T-helper 2 cell (primary cell): ENCODE measurements at places on chromosomes 1 and 21.

- no peak for DNase-seq
Observed at GRCh38 chr1:209797978-209798639, 7.8 kb downstream of the IRF6 start.

GRCh38 chr1:27727126-27727525, 1.4 kb downstream of the FAM76A start:
- DNase-seq: no peak

GRCh38 chr1:115237023-115237422, 101.0 kb downstream of the NGF start:
- DNase-seq: no peak

DNA sequence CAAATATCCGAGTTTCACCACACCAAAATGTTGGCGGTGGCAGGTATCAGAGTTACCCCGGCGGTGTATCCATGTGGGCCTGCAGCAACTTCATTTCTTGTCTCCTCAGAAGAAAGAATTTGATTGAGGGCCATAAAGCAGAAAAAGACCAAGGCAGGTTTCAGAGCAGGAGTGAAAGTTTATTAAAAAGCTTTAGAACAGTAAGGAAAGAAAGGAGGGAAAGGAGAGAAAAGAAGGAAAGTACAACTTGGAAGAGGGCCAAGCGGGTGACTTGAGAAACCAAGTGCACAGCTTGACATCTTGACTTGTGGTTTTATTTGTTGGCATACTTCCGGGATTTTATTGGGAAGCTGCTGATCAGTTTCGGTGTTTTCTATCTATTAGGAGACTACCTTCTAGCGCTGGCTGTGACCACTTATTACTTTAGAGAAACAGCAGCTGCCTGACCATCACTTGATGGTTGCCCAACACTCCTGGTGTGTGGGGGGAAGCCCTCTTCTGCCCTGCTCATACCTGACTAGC, 75.5 kb upstream of the RAB3GAP2 start:
- DNase-seq: no peak

- DNase-seq: peak; percentile 15
Observed at GRCh38 chr1:6785728-6786505, 663 bp downstream of the CAMTA1 start.

DNA sequence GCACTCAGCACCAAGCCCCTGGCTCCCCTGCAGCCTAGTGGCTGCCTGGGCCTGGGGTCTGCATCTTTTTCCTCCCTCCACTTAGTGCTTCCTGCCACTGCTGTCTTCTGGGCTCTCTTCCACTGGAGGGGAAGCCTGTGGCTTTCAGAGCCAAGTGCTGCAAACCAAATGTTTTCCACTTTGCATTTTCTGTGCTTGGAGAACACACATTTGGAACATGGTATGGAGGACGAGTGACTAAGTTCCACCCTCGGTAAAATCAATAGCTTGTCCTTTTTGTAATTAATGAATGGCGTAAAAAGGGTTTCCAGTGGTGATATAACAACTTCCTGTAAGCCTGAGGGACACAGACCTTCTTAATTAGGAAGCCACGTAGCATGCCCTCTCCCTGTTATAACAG, 10.1 kb upstream of the GPR153 start:
- no peak for DNase-seq

DNA sequence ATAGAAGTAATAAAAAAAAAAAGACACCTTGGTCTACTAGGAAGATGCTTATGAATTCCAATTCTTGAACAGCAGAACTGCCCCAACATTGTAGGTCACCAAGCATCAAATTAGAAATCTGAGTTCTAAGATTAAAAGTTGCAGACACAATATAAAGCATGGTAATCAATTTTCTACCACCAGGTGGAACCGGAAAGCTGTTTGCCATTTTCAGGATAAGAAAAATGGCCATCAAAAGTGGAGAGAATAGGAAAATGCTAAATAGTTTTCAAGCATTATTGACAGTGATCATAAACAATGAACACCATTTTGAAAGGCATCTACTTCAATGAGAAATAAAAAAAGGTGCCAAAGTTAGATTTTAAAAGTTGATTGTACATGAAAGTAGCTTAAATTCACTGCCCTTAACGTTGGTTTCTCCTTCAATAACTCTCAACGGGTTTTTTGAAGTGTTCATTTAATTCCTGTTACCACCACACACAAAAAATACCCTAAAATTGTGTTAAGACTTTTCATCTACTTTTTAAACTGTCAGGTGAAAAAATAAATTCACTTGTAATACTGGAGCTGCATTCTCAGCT, 252.9 kb downstream of the KCNT2 start:
- no peak for DNase-seq

- peak; percentile 63 for DNase-seq
Observed at GRCh38 chr21:34603002-34603709, 11.8 kb downstream of the RCAN1 start.

GRCh38 chr1:36471830-36472641, 7.9 kb upstream of the MRPS15 start:
- no peak for DNase-seq

DNA sequence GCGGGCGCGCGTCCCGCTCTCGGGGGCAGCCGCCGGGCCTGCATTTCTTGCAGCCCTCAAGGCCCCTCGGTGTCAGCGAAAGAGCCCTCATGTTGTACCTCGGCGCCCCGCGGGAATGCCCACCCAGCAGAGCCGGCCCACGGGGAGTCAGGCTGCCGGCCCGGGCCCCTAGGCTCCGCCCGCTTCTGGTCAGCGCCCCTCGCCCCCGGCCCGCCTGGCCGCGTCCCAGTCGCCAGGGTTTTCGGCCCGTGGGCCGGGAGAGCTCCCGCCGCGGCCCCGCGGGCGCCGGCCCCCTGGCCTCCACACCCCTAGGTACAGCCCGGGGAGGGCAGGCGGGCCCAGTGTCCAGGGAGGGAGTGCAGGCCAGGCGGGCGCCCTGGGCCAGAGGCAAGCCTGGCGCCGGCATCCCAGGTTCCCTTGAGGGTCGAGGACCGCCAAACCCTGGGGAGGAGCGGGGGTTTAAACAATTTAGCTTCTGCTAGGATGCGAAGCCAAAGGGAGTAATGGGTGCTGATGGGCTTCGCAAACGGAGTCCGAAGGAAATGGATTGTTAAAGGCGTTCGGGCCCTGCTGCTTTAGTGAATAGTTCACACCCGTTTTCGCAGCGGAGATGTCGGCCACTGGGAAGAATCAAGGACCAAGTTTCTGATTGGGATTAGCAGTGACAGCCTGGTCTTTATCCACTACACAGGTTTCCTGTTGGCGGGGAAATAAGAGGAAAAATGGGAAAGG, 486 bp upstream of the KCNA3 start:
- no peak for DNase-seq

GRCh38 chr1:242002510-242002909, 3.6 kb upstream of the MAP1LC3C start:
- no peak for DNase-seq

DNA sequence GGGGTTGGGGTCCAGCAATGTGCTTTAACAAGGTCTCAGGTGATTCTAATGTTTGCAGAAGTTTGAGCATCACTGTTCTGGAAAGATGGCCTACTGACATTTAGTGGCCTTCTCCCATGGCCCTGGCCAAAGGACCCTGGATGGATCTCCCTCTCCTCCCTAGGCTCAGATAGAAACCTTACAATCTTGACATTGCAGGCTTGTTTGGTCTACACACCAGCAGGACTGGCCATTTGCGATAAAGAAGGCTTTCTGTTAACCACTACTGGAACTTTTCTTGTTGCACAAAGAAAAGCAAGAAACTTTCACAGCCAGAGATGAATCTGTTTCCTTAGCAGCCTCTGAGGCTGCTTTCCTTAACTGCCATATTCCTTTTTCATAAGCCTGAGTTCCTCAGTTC, 6.2 kb downstream of the DNALI1 start:
- no peak for DNase-seq

DNA sequence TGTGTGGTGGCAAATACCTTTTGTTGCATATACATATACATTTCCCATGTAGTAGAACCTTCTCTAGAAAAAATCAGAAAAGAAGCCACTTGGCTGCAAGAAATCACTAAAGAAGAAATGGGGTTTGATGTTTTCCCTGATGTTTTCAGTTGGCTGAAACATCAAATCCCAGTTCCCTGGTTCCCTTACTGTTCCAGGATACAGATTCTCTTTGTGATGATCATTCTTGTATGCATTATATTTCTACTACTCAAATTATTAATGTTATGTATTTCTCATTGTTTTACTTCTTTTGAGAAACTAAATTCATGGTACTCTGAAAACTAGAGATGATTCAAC, 7.6 kb downstream of the RNU1-2 start:
- DNase-seq: no peak
